ENCODE measurements at places on chromosomes 4 and X.

DNA sequence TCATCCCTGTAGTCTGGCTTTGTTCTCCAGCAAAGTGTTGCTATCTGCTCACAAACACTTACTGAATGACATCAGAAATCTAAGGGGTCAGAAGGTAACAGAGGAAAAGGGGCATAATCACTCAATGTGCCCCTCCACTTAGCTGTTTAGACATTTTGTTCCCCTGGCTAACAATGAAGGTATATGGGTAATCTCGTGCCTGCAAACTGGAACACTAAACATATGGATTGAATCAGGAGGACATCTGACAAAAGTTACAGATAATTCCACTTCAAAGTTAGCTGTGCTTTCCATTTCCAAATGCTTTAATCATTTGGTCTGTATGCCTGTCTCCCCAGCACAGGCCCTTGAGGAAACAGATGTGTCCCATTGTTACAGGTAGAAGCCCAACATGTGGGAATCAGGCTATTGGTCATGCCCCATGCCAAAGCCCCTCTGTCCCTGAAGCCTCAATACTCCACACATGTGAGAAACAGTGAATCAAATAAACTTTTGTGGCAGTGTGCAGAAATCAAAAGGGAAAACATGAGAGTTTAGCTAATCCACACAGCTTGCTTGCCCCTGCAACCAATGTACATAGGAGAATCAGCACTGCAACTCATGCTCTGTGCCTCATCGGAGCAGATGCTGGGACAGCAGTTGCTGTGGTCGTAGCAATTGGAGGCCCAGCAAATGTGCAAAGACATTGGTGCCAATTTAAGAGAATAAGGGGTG, 111.7 kb downstream of the RNF150 start:
- no peak for DNase-seq

DNA sequence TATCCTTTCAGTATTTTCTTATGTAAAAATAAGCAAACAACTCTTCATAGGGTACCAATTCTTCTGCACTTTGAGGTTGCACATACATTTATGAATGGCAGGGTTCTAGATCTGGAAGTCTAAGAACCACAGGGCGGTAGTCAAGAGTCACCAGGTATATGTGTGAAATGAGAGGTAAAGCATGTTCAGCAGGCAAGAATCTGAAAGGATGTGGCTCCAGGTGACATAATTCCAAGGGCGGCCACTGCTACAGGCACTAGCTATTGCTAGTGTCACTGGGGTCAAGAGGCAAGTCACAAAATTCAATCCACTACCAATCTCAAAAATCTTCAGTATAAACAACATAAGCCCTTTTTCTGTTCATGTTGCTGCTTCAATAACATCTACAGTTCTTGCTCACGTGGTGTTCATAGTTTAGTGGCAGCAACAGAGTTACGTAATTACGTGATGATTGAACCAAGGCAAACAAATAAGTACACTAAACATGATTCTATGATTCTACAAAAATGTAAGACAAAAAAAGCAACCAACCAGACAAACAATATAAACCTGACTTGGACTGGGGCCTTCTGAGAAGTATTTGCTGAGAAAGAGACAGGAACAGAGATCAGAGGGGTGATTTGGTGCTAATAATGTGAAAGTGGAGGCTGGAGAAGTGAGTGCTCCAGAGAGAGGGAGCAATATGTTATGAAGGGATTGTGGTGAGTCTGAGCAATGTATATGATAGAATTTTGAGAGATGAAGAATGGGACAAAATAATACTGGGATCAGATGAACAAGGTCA, 101.7 kb downstream of the NAA11 start:
- DNase-seq = no peak

GRCh38 chr4:173205656-173206055, 37.0 kb downstream of the GALNT7 start:
- no peak for DNase-seq

- DNase-seq = no peak
These were observed 212.6 kb upstream of the JADE1 start for GRCh38 chr4:128596853-128597252.

DNA sequence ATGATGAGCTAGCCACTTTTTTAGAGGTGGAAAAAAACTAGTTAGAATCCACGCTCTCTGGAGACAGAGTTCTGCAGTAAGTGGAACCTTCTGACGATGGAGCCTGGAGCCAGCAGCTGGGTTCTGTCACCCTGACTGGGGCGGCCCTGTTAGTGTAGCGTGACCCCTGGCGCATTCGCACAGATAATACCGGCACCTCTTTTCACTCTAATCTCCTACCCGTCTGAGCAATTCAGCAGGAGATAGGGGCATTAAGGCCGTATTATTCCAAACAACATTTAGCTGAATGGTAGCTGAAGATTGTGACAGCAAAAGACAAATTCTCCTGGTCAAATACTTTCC, 292.6 kb downstream of the FBXO8 start:
- no peak for DNase-seq

DNA sequence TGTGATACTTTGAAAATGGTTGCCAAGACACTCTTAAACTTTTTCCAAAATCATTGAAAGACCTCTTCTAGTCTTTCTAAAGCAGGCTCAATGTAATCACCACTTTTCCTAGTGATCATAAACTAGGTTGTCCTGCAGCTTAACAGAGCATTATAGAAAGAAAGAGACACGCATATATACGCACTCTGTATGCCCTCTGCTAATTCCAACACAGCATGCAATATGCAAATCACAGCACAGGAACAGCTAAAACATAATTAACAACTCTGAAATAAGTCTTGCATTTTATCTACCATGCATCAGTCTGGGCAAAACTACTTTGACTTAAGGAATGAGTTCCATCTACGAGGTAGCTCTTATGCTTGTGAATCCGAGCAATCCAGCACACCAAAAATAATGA, 94.6 kb downstream of the COL25A1 start:
- DNase-seq = no peak

- DNase-seq = peak; percentile 90
These were observed 155.7 kb upstream of the MAP3K15 start for GRCh38 chrX:19670854-19671620.

- no peak for DNase-seq
These were observed 1478.4 kb downstream of the TECRL start for GRCh38 chr4:62930884-62931283.

GRCh38 chr4:166324321-166324720, 451.3 kb downstream of the TLL1 start:
- peak; percentile 39 for DNase-seq

- peak; percentile 4 for DNase-seq
These were observed 63.1 kb downstream of the RTL3 start for GRCh38 chrX:78595901-78596502.

- peak; percentile 33 for DNase-seq
These were observed 169.3 kb downstream of the RCHY1 start for GRCh38 chr4:75344915-75345314.

DNA sequence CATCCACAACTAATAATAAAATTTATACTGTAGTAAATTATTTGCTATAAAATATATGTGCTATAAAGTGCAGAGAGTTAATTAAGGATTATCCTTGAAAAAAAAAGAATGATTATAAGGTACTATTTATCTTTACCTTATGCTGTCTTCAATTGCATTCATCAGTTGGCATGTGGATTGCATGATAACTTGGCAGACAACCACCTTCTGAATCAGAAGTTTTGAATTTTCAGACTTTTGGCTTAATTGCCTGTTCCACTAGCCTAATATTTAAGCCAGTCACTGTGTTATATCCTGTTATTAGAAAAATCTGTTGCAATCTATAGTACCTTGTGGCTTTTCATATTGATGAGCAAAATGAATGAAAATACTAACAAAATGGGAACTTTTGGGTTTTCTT, 1040.3 kb upstream of the PCDH10 start:
- peak; percentile 48 for DNase-seq

DNA sequence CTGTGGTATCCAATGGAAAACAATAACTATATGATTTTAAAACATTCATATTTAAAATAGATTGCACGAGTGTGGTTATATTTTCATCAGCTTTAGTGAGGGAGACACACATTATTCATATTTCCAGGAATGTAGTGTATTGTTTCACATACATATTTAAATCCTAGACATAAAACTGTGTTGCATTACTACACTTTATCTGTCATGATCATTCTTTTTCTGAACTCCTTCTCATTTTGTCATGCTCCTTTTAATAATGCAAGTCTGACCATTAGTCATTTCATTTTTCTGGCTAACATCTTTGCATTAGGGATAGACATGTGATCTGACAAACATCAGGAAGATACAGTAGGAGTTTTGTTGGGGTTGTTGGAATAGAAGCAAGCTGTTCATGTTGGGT, 1382.7 kb downstream of the PCDH7 start:
- DNase-seq = no peak

DNA sequence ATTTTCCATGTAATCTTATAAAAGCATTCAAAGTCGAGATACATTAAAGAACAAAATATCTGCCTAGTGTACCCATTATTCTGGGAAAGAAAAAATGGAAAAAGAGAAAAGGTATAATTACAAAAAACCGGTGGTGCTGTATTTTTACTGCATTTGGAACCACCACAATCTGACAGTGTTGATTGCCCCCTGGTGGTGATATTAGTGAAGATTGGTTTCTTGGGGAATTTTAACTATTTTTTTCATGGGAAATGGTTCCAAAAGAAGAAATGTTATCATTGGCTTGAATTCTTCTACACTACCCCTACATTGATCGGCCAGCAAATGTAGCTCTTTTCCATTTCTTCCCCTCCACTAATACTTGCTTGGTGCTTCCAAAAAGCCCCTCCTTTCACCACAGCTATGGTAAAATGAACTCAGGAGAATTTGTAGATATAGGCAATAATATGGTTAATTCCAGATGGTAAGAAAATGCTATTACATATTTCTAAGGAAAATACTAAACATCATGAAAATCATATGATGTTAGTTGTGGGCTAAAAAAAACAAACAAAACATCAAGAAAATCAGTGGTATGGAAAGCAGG, 50.0 kb downstream of the COX18 start:
- DNase-seq = peak; percentile 66

DNA sequence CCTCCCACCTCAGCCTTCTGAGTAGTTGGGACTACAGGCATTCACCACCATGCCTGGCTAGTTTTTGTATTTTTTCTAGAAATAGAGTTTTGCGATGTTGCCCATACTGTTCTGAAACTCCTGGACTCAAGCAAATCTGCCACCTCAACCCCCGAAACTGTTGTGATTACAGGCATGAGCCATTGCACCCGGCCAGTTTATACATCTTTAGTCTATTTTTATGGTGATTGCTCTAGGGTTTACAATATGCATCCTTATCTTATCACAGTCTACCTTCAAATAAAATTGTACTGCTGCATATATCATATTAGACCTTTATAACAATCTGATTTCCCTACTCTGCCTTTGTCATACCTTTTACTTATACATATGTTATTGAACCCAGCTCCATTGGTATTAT, 56.9 kb downstream of the SOWAHB start:
- DNase-seq = no peak

All from MCF 10A (cell line).